ENCODE measurements at places on chromosomes 6 and 20. TPM values are rescaled to one million over a fixed set of nuclear protein-coding genes. Genes with fewer than 3 reads are reported as not detected.
A peak's percentile ranks its signal among the peaks of the same experiment; 100 is the strongest.

DNA sequence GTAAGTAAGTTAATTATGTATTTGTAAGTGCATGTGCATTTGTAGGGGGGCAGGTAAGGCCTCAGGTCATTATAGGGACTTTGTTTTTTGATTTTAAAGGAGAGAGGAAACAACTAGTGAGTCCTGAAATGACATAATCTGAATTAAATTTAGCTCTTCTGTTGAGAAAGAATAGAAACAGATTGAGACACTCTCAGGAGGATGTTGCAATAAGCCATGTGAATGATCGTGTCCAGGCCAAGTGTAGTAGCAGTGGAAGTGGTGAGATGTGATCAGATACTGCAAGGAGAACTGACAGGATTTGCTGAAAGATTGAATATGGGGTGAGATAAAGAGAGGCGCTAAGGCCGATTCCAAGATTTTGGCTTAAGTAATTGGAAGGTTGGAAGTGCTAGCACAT is 2.6 kb upstream of the CENPW start:
- peaks cover 21% of the 10 kb centered on the region for H3K4me1 ChIP-seq
- no peak overlapping the region for H3K27ac ChIP-seq
- no peak for DNase-seq
- no peaks in the 10 kb centered on the region for H3K36me3 ChIP-seq

DNA sequence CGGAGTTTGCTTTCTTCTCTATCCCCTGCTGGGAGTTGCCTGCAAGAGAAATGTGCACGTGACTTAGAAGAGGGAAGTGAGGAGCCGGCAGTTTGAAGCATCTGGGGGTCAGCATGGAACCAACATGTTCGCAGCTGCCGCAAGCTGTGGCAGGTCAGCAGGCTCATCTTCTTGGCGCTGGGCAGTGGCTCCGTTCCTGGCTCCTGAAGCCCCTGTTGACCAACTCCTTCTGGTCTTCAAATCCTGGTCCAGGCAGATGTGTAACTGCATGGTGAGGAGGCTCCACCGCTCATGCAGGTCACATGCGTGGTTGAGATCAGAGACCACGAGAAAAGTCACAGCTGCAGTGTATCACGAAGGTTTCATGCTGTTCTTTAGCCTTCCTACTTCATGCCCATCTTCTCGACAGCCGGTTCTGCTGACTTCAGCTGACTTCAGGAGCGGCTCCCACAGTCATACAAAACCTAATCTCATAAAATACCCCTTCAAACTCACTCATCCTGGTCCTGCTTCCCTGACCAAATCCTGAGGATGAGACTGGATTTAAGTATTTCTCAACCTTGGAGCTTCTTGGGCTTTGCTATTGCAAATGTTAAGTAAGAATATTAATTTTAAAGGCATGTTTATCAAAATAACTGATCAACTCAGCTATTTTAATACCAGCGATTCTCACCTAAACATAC is 44.9 kb upstream of the BCAS1 start:
- H3K4me3 ChIP-seq = no peak overlapping the region
- H3K27me3 ChIP-seq = peaks cover 18% of the 10 kb centered on the region
- no peak for DNase-seq
- no peaks in the 10 kb centered on the region for H3K36me3 ChIP-seq
- H3K27ac ChIP-seq = no peak overlapping the region
- no peaks in the 10 kb centered on the region for H3K4me1 ChIP-seq

GRCh38 chr20:11267131-11267761 is 593.4 kb upstream of the JAG1 start:
- H3K4me3 ChIP-seq = no peak overlapping the region
- peak overlapping the region; percentile 69 for H3K27ac ChIP-seq
- peaks cover 20% of the 10 kb centered on the region for H3K4me1 ChIP-seq

DNA sequence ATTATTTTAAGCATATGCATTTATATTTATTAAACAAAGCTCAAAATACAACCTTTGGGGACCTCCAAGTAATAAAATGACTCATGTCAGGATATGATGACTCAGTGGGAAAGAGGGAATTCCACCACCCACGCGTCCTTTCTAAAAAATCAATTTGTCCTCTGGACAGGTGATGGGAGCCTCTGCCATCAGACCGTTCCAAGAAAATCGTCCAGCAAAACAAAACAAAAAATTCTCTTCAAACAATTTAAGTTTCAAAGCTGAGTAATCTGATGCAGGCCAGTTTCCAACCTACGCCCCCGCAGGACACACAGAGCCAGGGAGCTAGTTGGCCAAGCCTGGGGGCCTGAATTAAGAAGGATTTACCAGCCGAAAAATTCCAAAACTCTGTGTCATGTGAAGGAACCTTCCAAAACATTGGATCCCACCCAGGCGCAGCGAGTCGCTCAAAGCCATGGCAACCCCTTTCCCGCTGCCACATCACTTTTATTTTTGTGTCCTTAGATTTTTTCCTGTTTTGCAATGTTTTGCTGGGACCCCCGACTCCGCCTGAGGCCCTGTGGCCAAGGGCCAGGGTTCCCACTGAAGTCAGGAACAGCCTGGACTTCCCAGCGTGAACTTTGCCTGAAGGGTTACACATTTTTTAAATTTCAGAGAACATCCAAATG is 95.3 kb downstream of the NFATC2 start:
- H3K4me1 ChIP-seq = peaks cover 49% of the 10 kb centered on the region
- no peaks in the 10 kb centered on the region for H3K27me3 ChIP-seq
- H3K36me3 ChIP-seq = no peaks in the 10 kb centered on the region
- DNase-seq = peak; percentile 30
- no peak overlapping the region for H3K4me3 ChIP-seq

DNA sequence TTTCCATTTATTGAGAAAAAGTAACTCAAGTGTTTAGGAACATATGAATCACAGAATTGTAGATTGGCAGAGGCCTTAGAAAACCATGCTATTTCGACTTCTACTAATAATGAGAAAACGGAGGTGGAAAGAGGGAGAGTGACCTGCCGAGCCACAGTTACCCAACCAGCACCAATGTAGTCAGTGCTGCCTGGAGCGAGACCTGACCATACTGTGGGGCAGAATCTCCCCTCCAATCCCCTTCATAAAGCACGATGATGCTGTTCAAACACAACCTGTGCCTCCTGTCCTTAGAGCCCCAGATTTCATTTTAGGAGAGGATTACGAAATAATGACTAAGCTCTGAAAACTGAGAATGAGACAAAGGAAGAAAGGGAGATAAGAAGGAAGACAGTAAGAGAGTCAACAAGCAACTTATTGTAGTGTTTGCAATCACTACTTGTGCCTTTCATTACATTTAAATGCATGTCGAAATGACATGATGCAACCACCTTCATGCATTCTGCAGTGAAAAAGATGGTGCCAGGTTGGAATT is 70.6 kb downstream of the ATXN1 start:
- no peaks in the 10 kb centered on the region for H3K27me3 ChIP-seq
- no peaks in the 10 kb centered on the region for H3K36me3 ChIP-seq
- DNase-seq = no peak
- no peak overlapping the region for H3K27ac ChIP-seq
- peaks cover 38% of the 10 kb centered on the region for H3K4me1 ChIP-seq

GRCh38 chr6:112501705-112502104 is 154.6 kb downstream of the RFPL4B start:
- no peak overlapping the region for H3K27ac ChIP-seq
- H3K4me1 ChIP-seq = no peaks in the 10 kb centered on the region
- H3K36me3 ChIP-seq = no peaks in the 10 kb centered on the region
- peak; percentile 19 for DNase-seq
- H3K27me3 ChIP-seq = no peaks in the 10 kb centered on the region

DNA sequence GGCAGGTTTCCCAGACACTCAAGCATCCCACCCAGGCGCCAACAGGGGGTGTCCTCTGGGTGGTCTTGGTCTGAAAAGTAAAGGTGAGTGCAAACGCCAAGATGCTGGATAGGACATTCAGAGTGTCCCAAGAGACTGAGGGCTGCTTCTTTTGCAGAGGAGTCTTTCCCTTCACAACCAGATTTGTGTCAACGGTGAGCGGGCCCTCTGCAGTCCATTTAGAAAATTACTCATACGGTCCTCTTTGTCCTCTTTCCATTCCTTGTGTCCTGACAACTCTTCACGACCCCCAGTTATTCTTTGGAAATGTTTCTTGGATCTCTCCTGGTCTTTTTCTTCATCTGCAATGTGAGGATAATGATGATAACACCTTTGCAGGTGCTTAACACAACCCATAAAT is 257.8 kb downstream of the CDC5L start:
- no peak for DNase-seq
- H3K36me3 ChIP-seq = no peaks in the 10 kb centered on the region
- no peak overlapping the region for H3K27ac ChIP-seq
- H3K4me1 ChIP-seq = no peaks in the 10 kb centered on the region

DNA sequence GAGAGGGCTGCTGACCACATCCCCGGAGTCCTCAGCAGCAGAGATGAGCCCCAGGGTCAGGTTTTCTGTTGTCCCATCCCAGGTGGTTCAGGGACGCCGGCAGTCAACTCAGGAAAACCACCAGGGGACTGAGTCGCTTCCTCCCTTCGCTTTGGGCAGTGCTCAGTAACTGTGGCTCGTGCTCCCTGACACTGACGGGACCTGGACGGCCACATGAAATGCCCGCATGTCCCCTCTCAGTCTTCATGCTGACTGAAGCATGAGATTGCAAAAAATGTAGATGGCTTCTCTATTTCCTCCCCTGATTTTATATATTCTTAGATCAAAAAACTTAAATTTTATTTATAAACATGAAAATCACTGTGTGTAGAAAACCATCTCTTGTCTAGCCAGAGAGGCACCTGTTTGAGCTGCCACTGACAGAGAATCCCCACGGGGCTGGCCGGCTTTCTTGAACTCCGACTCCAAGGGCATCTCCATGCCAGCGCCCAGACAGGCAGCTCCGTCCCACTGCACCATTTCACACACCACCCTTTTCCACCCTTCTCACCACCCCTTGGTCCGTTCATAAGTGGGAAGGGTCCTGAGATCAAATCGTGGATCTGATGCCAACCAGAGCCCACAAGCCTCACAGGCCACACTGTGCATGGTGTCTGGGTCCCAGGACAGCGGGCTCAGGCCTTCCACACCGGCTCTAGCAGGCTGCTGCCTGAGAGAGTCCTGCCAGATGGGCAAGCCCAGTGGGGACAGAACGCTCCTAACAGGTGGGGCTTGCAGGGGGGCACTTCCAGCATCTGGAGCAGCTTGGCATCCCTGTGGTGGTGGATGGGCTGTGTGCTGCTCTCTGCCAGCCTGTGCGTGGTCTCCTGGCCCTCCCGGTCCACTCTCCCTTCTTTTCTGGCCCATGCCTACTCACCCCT is 98.2 kb downstream of the SMOC2 start:
- H3K4me3 ChIP-seq = no peak overlapping the region
- no peaks in the 10 kb centered on the region for H3K36me3 ChIP-seq
- H3K4me1 ChIP-seq = peaks cover 55% of the 10 kb centered on the region
- H3K27me3 ChIP-seq = peaks cover 21% of the 10 kb centered on the region
- H3K27ac ChIP-seq = peak overlapping the region; percentile 78

DNA sequence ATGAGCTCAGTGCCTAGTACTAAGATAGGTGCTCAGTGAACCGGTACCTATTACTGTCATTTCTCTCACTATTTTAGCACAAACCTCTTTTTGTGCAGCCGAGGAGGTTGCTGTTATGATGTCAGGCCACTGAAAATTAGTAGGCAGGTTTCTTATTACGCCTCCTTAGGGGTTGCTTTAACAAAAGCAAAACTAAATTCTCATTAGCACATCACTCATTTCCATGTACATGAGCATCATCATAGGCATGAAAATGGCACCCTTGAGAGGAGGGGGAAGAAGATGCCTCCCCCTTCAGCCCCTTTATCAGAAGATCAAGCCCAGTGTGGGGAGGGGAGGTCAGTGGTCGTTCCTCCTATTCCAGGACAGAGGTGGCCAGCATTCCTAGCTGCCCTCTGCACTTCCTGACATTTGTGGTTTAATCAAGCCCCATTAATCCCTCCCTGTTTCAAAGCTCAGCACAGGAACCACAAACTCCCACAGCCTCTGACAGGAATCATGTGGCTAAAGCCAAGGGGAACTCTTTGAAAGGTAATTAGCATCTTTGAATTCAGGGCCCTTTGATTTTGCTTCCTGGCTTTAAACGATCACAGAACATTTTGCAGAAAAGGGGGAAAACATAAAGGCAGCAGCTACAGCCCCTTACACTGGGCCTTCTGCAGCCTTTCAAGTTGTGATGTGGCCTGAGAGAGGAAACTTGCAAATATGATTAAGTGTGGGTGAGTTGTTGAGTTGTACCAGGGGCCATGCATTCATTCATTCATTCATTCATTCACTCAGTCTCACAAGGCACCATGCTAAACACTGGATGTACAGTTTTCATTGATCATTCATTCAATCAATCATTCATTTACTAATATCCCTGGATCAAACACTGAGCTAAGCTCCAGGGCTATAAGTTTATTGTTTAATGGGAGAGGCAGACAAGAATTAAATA is 31.9 kb upstream of the PSMF1 start:
- DNase-seq = no peak
- H3K4me1 ChIP-seq = no peaks in the 10 kb centered on the region
- no peak overlapping the region for H3K27ac ChIP-seq
- no peak overlapping the region for H3K4me3 ChIP-seq
- H3K27me3 ChIP-seq = no peaks in the 10 kb centered on the region

DNA sequence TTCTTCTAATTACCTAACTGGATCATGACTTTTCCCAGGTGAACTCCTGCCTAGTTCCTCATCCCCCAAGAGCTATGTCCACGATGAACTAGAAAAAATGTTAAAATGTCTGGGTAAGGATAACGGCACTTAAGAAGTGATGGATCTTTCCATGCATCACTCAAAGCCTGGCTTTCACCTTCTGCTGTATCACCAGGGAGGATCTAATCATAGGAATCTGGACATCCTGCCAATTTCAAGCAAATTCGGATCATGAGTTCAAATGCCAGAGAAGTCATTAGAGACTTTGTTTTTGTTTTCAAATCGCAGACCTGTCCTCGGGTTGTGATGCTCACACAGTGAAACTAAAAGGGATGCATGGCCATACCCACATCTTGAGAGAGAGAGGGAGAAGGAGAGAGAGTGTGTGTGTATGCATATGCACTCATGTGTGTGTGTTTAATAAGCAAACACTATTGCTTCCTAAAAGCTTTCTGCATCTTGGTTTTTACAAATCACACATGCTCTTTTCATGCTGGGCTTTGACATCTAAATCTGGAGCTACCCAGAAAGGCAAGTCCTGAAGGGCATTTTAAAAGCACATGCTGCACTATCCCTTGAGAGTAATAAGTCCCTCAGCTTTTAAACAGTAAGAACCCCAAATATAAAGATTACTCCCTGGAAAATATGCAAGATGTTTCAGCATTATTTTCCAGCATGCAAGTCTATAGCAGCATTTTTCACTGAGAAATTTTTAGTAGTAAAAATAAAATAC is 524.6 kb upstream of the NOX3 start:
- H3K4me1 ChIP-seq = peaks cover 21% of the 10 kb centered on the region
- H3K27me3 ChIP-seq = no peaks in the 10 kb centered on the region
- no peaks in the 10 kb centered on the region for H3K36me3 ChIP-seq
- H3K27ac ChIP-seq = peak overlapping the region; percentile 60

DNA sequence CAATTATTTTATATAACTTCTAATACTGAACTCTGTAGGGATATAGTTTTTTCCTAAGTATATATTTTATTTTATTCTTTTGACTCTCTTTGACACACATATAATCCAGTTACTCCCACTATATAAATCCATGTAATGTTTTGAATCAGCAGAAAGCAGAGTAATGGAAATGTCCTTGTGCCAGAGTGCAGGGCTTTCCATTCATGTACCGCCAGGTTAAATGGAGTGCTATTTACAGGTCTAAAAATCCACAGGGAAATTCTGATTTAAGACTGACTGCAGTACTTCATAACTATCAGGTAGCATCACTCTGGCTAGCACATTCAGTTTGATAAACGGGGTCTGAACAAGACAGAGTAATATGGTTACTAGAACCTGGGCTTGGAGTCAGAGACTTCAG is 626.8 kb downstream of the COL12A1 start:
- no peaks in the 10 kb centered on the region for H3K27me3 ChIP-seq
- H3K36me3 ChIP-seq = no peaks in the 10 kb centered on the region
- H3K4me3 ChIP-seq = no peak overlapping the region
- DNase-seq = no peak
- H3K4me1 ChIP-seq = no peaks in the 10 kb centered on the region

The PDE7B gene
- 12.6 TPM for total RNA-seq

The LINC00237 gene
- total RNA-seq = not detected
